Stimulated activated CD4-positive, alpha-beta T cell treated with anti-CD3 and anti-CD28 coated beads, TNF-alpha, amount 100 ng/mL, for 24 hours (primary cell): ENCODE measurements at places on chromosomes 5 and 9.

DNA sequence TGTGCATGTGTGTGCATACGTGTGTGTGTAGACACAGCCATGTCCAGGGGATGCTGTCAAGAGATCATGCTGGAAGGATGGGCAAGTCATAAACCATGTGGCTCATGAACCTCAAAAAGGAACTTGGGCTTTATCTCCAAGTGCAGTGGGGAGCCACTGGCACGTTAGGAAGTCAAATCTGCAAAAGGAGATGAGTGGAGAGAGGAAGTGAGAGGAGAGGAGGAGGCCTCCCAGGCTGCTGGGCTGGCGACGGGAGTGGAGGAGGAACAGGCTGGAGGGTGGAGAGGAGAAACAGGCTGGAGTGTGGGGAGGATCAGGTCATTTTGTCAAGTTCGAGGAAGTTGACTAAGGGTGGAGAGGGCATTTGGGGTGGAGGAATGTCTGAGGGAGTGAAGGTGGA lies 29.2 kb upstream of the TIFAB start:
- no peak for DNase-seq

- no peak for DNase-seq
Observed at GRCh38 chr5:52481201-52481600, 306.5 kb upstream of the ITGA1 start.

GRCh38 chr5:96410013-96410412 lies 23.0 kb downstream of the PCSK1 start:
- DNase-seq: no peak

- DNase-seq: no peak
Observed at GRCh38 chr9:123861086-123861755, 68.7 kb downstream of the DENND1A start.

DNA sequence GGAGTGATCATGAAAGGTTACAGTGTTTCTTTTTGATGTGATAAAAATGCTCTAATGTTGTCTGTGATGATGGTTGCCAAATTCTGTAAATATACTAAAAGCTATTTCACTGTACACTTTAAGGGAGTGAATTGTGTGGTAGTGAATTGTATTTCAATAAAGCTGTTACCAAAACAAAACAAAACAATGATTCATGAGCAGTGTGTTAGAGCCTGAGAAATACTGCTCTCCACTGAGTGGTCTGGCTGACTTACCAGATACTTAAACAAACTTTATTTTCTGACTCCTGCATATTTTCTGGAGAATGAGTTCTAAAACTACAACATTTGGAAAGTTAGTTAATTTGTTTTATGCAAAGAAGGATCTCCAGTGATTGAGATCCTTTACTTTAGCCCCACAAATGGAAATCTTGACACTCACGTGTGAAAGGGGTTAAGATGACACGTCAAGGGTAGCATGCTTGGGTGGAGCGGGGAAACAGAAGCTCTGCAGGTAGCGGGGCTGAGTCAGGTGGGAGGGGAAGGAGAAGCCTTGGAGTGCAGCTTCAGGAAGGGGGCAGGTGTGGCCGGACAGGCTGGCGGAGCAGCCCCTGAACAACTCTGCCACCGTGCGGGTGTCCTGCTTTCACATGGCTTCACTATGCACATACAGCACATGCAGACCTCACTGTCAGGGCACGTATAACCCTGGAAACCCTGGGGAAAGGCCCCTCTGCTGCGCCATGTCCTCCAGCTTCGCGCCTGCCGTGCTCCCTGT lies 256.7 kb downstream of the IRX1 start:
- DNase-seq: no peak

DNA sequence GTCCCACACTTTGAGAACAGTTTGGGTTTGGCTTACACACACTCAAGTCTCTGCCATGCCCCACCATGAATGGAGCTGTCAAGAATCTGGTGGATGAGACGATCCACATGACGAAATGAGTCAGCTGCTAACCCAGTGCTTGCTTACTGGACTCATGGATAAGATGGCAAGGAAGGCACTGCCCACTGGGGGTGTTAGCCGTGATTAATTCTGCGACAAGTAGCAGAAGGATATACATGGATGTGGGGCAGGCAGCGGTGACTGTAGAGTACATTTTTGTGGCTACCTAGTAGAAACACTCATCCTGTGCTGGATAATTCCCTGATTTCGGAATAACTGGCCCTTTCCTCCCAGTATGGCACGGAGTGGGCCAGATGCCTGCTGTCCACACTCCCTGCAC lies 77.5 kb downstream of the SPATA31C2 start:
- no peak for DNase-seq

GRCh38 chr5:168273056-168273980 lies 18.1 kb upstream of the WWC1 start:
- no peak for DNase-seq

DNA sequence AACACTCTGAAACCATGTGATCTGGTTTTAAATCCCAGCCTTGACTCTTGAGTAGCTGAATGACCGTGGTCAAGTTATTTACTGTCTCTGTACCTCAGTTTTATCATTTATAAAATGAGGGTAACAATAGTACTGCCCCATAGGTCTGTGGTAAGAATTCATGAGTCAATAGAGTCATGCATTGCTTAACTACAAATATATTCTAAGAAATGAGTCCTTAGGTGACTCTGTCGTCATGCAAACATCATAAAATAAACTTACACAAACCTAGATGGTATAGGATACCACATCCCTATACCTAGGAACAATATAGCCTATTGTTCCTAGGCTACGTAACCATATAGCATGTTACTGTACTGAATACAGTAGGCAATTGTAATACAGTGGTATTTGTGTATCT lies 20.3 kb upstream of the ABCA1 start:
- DNase-seq: no peak

- peak; percentile 7 for DNase-seq
Observed at GRCh38 chr9:88922091-88922490, 69.2 kb upstream of the S1PR3 start.

DNA sequence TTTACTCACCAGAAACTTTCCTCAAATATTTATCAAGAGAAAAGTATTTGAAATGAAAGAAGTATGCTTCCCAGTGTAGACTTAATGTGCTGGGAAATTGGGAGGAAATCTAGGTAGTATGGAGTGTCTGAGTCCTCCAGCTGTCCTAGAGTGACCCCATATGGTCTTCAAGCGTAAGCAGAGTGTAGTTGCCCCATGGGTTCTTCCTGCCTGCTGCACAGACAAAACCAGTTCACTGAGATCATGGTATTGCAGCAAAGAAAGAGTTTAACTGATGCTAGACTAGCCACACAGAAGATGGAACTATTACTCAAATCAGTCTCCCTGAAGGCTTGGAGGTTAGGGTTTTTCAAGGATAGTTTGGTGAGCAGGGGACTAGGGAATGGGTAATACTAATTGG lies 114.9 kb upstream of the PRLR start:
- no peak for DNase-seq

DNA sequence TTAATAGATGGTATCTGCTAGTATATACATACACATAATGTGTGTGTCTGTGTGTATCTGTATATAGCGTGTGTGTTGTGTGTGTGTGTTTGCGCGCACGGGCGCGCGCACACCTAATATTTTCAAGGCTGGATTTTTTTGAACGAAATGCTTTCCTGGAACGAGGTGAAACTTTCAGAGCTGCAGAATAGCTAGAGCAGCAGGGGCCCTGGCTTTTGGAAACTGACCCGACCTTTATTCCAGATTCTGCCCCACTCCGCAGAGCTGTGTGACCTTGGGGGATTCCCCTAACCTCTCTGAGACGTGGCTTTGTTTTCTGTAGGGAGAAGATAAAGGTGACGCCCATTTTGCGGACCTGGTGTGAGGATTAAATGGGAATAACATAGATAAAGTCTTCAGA lies 757 bp downstream of the FXN start:
- peak; percentile 20 for DNase-seq

GRCh38 chr5:40385544-40385943 lies 294.2 kb upstream of the PTGER4 start:
- no peak for DNase-seq

GRCh38 chr9:11340654-11341053 lies 727.9 kb upstream of the PTPRD start:
- DNase-seq: no peak

GRCh38 chr5:154546719-154547118 lies 68.7 kb upstream of the HAND1 start:
- no peak for DNase-seq
